ENCODE measurements at places on chromosomes 1 and 21. TPM values are rescaled to one million over a fixed set of nuclear protein-coding genes. Genes with fewer than 3 reads are reported as not detected.

The C1orf141 gene
- total RNA-seq, result not detected

The SPRR2A gene
- not detected for total RNA-seq

The PM20D1 gene
- under 0.01 TPM for total RNA-seq

The FAM151A gene
- not detected for total RNA-seq

The TRABD2B gene
- not detected for total RNA-seq

The SLC45A1 gene
- 4.8 TPM for total RNA-seq

The HMCN1 gene
- total RNA-seq, result 7.4 TPM

The TACSTD2 gene
- total RNA-seq, result 0.33 TPM

The SIK1 gene
- total RNA-seq, result 0.33 TPM

The LCE1D gene
- not detected for total RNA-seq

The NCAM2 gene
- total RNA-seq, result 14.8 TPM

The KCNH1 gene
- total RNA-seq, result 0.15 TPM

The TFF1 gene
- total RNA-seq, result not detected

The MRPL20 gene
- total RNA-seq, result 109 TPM

The FAM177B gene
- not detected for total RNA-seq

The AQP10 gene
- total RNA-seq, result not detected

The CYP4A22 gene
- not detected for total RNA-seq

The LCE2C gene
- total RNA-seq, result not detected

The RIPK4 gene
- 0.15 TPM for total RNA-seq

The IL12RB2 gene
- not detected for total RNA-seq
